Left ventricle myocardium superior (tissue), 1 donor: ENCODE measurements at places on chromosomes 4 and X. TPM values are rescaled to one million over a fixed set of nuclear protein-coding genes. Genes with fewer than 3 reads are reported as not detected.

Gene GPR173
- total RNA-seq, result 0.50 TPM

Gene SLC2A9
- 7.1 TPM for total RNA-seq

Gene SSX2B
- total RNA-seq, result not detected

Gene TGIF2LX
- total RNA-seq, result not detected

Gene SLC9A6
- 17.3 TPM for total RNA-seq

Gene BTC
- total RNA-seq, result 0.12 TPM

Gene RIBC1
- 0.52 TPM for total RNA-seq

Gene GAB3
- total RNA-seq, result 14.1 TPM

Gene ZAR1
- total RNA-seq, result not detected

Gene NALF2
- total RNA-seq, result 53.3 TPM

Gene AREG
- total RNA-seq, result 3.4 TPM

Gene BRS3
- not detected for total RNA-seq

Gene PITX2
- total RNA-seq, result 0.50 TPM

Gene GAGE12J
- not detected for total RNA-seq

Gene FOXR2
- total RNA-seq, result not detected

Gene FAM199X
- 12.5 TPM for total RNA-seq

Gene FAM149A
- 12.8 TPM for total RNA-seq

Gene HTATSF1
- 58.7 TPM for total RNA-seq

Gene STATH
- not detected for total RNA-seq

Gene GPM6B
- 4.7 TPM for total RNA-seq

Gene CFAP99
- not detected for total RNA-seq

Gene PPEF2
- total RNA-seq, result not detected

Gene HPSE
- 1.3 TPM for total RNA-seq

Gene MAGEC3
- total RNA-seq, result not detected

Gene TBC1D1
- 118 TPM for total RNA-seq

Gene MAGEA10
- total RNA-seq, result not detected

Gene C4orf36
- total RNA-seq, result 1.1 TPM

Gene APBB2
- 23.9 TPM for total RNA-seq

Gene CT47B1
- total RNA-seq, result not detected

Gene FAAH2
- 0.69 TPM for total RNA-seq

Gene CYP4V2
- total RNA-seq, result 28.3 TPM

Gene ANXA3
- total RNA-seq, result 39.6 TPM

Gene SPRY1
- total RNA-seq, result 45.8 TPM

Gene NOCT
- 10.1 TPM for total RNA-seq

Gene MAP3K15
- not detected for total RNA-seq

Gene SMIM10
- 5.3 TPM for total RNA-seq

Gene PDLIM5
- total RNA-seq, result 1,169 TPM

Gene ITM2A
- total RNA-seq, result 68.4 TPM

Gene UNC5C
- 0.72 TPM for total RNA-seq

Gene USP51
- 1.5 TPM for total RNA-seq

Gene PDE5A
- 7.6 TPM for total RNA-seq

Gene CT45A10
- not detected for total RNA-seq

Gene NAP1L3
- total RNA-seq, result 0.50 TPM

Gene UGT2B10
- not detected for total RNA-seq

Gene FAM184B
- total RNA-seq, result not detected

Gene NLGN3
- 0.92 TPM for total RNA-seq

Gene NXF2
- total RNA-seq, result not detected

Gene RXFP1
- not detected for total RNA-seq

Gene RAB40A
- 0.10 TPM for total RNA-seq

Gene DIAPH2
- total RNA-seq, result 9.8 TPM

Gene FMR1NB
- not detected for total RNA-seq

Gene PHKA1
- total RNA-seq, result 17.3 TPM

Gene HHIP
- not detected for total RNA-seq
